ENCODE measurements at places on chromosomes 6 and 20.
A peak's percentile ranks its signal among the peaks of the same experiment; 100 is the strongest.

GRCh38 chr20:9025011-9025410, 43.9 kb upstream of the PLCB4 start:
- no peak for DNase-seq

GRCh38 chr20:31593221-31594001, 11.7 kb upstream of the ID1 start:
- no peak for DNase-seq

DNA sequence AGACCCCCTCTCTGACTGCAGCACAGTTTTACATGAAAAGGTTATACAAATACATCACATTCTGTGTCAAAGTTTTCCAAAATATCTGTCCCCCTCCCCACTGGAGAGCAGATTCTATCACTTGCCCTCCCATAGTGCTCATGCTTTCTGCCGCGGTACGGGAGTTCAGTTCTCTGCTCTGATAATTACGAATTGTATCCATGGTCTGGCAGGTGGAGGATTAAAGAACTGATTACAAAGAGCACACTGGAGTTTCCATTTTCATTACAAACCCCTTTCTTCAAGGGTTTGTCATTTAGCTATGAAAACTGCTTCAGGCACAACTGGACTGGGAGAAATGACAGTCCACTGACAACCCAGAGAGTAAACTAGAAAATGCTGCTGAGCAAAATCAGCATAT, 166.0 kb downstream of the PDSS2 start:
- no peak for DNase-seq

DNA sequence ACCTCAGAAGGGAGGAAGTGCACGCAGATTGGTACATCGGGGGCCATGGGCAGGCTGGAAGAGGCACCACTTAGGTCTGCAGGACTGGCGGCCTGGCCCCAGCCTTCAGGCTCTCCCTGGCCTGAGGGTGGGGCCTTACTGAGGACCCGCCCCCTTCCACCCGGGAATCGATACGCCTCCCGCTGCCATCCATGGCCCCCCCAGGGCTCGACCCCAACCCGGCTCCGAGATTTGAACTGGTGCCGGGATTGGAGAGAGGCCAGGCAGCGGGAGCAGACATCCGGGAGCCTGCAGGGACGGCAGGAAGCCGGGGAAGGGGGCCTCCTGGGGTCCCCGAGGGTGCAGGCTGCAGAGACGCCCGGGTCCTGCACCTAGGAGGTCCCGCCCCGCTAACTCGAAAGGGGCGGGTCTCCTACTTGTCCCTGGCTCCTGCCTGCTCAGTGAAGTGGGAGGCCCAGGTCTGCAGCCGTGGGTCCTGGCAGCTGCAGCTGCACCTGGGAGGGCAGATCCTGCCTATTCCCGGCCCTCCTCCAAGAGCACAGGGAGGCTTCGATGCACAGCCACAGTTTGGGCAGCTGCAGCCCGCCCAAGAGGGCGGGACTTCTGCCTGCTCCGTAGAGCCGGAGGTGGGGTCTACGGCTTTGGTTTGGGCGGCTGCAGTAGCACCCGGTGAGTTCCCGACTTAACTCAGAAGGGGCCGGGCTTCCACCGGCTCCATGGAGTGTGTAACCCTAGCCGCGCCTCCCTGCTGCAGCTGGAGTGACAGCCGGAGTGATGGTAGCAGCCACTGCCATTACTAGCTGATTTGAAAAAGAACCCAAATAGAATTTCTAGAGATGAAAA, 35.2 kb upstream of the TBC1D22B start:
- peak; percentile 30 for DNase-seq

DNA sequence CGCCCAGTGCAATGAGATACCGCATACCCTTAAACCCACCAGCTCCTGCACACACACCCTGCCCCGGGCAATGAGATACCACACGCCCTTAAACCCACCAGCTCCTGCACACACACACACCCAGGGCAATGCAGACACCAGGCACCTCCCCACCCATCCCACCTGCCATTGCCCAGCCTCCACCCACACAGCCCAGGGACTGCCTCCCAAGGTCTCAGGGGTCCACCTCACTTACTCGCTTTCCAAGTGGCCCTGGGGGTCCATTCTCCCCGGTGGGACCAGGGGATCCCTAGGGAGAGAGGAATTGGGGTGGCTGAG, 24.0 kb downstream of the COL11A2 start:
- DNase-seq = no peak

DNA sequence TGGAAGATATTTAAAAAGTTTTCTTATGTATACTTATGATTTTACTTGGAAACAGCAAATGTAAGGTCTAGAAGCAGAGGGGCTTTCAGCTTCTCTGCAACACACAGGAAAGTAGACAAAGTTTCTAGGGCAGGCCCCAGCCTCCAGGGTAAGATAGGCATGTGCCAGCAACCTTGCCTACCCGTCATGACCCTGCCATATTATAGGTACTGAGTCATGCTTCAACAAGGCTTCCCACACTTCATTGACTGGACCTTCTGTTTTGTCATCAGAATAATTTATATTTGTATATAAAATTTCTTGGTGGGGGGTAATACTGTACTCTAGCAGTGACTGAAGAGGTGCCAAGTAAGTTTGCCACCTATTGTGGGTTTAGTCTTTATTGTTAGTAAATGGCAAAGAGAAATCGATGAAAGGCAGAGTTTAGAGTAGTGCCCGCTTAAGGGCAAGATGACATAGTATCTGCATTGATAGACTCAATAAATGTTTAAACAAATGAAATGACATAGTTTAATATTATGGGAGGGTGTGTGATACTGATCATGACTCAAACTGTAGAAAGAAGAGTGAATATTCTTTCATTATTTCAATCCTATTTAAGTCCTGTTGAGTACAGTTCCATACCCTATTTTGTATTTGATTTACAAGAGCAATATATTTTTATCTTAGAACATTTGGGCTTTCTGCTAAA, 95.6 kb downstream of the JARID2 start:
- DNase-seq = no peak

GRCh38 chr6:166617359-166617758, 9.7 kb downstream of the RPS6KA2 start:
- DNase-seq = no peak

GRCh38 chr6:166999884-167000253, 672 bp downstream of the CEP43 start:
- no peak for DNase-seq

DNA sequence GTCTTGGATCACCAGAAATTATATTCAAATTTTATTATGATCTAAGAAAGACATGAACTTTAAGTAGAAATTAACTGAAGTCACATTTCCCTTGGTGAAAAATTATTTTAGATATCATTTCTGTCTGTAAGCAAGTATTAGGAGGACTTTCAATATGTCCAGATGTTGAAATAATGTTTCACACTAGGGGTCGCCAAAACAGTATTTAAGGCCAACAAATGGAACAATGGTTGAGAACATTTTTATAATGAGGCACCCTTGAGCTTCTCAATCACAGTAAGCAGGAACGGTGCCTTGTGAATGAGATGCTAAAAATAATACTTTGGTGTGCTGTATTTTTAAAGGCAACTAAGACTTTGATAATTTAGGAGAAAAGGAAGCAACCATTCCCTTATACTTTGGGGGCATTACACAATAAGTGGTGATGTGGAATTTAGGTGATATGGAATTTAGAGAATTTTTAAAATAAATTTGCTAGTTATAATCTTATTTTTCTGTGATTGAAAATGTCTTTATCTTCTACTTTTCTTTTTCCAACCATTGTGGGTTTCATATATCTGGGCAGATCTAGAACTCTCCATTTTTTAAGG, 9.6 kb upstream of the SF3B5 start:
- DNase-seq = no peak

DNA sequence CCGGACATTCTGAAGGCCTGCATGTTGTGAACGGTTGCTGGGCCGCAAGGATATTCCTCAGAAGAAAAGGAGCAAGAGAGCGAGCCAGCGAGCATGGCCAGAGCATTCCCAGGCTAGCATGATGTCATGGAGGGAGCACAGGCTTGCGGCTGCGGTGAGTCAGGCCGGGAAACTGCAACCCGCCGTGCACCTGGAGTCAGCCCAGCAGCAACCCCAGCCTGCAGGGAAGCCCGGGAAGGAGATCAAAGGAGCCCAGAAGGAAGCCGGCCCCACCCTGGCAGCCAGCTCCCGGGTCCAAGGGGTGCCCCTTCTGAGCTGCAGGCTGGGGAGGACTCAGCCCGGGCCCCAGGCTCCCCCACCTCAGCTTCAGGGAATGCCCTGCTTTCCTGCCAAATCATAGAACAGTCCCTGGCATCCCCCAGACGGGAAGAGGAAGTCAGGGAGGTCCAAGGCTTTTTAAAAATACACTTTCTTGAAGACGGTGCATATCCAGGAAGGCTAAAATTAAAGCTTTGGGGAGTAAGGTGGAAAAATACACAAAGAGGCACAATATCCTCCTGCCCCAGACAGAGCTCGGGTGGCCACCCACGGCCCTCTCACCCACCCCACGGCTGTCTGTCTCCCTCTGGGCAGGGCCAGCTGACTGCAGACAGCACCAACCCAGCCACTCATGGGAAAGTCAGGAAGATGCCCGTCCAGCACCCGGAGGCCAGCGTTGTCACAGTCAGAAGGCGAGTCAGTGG, 53.7 kb downstream of the BMP7 start:
- DNase-seq = no peak

DNA sequence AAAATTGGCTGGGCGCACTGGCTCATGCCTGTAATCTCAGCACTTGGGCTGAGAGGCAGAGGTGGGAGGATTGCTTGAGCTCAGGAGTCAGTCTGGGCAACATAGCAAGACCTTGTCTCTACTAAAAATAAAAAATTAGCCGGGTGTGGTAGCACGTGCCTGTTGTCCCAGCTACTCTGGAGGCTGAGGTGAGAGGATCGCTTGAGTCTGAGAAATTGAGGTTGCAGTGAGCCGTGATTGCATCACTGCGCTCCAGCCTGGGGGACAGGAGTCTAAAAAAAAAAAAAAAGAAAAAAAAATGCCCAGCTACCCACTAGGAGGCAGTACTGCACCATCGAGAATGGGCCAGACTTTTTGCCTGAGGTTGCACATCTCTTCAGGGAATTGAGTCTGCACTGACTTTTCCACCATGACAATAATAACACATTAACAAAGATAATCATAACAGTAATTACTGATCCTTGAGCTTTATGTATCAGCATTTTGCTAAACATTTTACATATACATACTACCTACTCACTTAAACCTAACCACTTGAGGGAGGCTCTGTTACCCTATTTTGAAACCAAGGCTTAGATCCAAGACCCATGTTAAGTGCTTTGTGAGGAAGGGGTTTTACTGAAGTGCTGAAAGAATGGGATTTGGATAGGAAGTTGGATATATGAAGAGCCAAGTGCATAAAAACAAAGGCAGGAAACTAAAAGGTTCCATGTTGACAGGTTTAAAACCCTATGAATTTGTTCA, 21.0 kb downstream of the SRSF3 start:
- no peak for DNase-seq

GRCh38 chr6:53691667-53692133, 26.1 kb upstream of the KLHL31 start:
- no peak for DNase-seq

- no peak for DNase-seq
These were observed 368.7 kb downstream of the HAO1 start for GRCh38 chr20:7571521-7572055.

- no peak for DNase-seq
These were observed 5.5 kb downstream of the OR2B6 start for GRCh38 chr6:27962506-27962905.

GRCh38 chr6:143543435-143543834, 31.9 kb upstream of the FUCA2 start:
- DNase-seq = no peak

DNA sequence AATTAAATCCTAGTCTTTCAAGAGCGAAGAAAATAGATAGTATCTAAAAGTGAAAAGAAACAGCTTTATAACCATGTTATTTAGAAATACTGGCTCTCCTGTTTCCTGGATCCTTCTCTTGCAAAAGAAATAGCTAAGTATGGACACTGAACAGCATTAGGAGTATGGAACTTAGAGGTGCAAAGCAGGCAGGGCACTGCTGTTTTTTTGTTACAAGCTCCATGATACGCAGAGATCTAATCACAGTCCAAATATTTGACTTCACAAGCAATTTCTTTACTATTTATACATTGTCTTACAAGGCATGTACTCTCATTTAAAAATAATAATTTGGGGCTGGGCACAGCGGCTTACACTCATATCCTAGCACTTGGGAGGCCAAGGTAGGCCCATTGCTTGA, 7.6 kb downstream of the TRPC4AP start:
- no peak for DNase-seq

DNA sequence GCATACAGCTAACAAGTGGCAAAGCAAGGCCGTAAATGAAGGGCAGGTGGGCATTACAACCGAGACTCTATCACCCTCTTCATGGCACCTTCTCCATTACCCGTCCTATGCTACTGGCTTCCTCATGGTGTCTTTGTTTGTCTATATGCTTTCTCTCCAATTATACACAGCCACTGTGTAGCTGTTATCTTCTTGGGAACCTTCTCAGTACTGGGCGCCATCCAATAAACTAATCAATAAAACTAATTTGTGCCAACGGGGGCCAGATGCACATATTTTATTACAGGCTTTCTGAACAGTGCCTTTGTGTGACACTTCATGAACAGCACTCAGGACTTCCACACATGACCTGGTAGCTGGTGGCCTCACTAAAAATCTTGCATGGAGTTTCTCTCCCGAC, 149.8 kb upstream of the PCSK2 start:
- no peak for DNase-seq

DNA sequence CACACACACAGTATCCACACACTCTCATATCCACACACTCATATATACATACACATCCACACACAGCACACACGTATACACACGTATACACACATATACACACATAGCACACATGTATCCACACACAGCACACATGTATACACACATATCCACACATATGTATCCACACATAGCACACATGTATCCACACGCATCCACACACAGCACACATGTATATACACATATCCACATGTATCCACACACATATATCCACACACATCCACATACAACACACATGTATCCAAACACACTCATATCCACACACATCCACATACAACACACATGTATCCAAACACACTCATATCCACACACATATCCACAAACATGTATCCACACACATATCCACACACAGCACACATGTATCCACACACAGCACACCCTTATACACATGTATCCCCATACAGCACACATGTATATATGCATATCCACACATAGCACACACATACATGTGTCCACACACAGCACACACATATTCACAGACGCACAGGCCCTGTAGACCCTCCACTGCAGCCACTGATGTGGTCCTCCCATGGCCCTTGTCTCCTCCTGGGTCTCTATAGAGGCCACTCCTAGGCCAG, 172.1 kb downstream of the CDH4 start:
- no peak for DNase-seq

DNA sequence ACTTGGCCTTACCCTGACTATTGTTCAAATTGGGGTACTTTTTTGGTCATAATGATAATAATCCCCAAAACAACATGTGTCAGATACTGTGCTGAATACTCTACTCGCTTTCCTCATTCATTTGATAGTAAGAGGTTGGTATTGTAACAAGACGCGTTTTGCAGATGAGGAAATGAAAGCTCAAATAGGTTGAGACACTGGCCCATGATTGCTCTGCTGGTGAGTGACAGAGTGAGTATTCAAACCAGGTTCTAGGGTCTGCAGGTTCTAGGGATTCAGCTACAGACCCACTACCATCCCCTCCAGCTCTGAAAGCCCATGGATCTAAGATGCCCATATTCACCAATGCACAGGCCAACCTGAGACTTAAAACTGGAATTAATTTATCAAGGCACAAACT, 1.3 kb upstream of the ENPP4 start:
- no peak for DNase-seq

- DNase-seq = no peak
These were observed 127.8 kb downstream of the LRRC1 start for GRCh38 chr6:53922539-53922981.

- DNase-seq = no peak
These were observed 165.3 kb downstream of the ZMYND8 start for GRCh38 chr20:47191074-47191673.

- no peak for DNase-seq
These were observed 98.6 kb upstream of the PCSK2 start for GRCh38 chr20:17128206-17128605.

Data from stimulated activated CD8-positive, alpha-beta memory T cell treated with anti-CD3 and anti-CD28 coated beads, Interleukin-4, amount 100 ng/mL, for 4 hours (primary cell).